ENCODE measurements at places on chromosomes 12 and 14. TPM values are rescaled to one million over a fixed set of nuclear protein-coding genes. Genes with fewer than 3 reads are reported as not detected.

DNA sequence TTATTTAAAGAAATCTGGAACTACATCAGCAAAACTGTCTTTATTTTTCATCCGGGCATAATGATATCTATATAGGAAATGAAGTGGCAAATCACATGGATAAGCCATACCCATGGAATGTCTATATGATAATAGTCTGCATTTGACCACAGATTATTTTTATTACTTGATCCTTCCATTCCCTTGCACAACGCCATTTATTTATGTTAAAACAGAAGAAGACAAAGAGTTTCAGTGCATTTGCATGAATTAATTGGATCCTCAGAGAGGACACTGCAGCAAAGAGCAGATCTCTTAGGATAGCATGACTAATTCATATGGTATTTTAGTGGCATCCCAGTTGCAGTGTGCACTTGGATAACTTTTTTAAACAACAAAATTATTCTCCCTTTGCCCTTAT lies 345.0 kb downstream of the CCDC91 start:
- DNase-seq: no peak

- no peak for DNase-seq
Measured at GRCh38 chr12:90287585-90287984, 578.9 kb upstream of the ATP2B1 start.

BCL7A gene
- total RNA-seq: 16.9 TPM

DNA sequence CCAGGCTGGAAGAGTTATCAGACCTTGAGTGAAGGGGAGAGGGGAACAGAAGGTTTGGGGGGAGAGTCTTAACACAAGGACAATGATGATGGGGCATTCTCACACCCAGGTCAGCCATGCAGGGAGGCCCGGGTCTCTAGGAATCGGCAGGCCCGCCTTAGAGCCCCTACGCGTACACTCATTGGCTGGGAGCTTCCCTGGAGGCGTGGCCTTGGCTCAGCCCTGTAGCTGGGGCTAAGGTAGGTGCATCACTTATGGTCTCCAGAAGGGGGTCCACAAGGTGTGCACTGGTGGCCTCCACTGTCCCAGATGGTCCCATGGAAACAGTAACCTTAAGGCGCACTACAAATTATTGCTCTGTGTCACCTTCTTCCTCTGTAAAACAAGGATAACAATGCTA lies 660.1 kb downstream of the MED13L start:
- no peak for DNase-seq
